ENCODE measurements at places on chromosomes 11 and 22.

GRCh38 chr11:45803971-45804760 is 783 bp upstream of the SLC35C1 start:
- DNase-seq: peak; percentile 49

GRCh38 chr11:105458071-105458470 is 151.8 kb upstream of the GRIA4 start:
- DNase-seq: no peak

DNA sequence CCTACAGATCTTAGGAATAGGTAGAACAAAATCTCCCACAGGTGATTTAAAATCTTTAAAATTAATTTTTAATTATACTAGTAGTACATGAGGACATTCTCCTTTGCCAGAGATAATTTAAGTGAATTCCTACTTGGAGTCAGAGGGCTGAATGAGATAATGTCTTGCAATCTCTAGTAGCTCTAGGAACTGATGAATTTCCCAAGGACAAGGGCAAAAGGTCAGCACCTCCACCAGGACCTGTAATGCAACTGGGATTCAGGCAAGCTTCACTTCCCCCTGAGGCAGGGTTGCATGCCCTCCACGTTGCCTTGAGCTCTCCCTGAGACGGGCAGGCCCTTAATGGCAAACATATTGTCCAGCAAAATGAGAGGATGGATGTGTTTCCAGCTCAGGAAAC is 330.3 kb upstream of the PITPNB start:
- DNase-seq: no peak

DNA sequence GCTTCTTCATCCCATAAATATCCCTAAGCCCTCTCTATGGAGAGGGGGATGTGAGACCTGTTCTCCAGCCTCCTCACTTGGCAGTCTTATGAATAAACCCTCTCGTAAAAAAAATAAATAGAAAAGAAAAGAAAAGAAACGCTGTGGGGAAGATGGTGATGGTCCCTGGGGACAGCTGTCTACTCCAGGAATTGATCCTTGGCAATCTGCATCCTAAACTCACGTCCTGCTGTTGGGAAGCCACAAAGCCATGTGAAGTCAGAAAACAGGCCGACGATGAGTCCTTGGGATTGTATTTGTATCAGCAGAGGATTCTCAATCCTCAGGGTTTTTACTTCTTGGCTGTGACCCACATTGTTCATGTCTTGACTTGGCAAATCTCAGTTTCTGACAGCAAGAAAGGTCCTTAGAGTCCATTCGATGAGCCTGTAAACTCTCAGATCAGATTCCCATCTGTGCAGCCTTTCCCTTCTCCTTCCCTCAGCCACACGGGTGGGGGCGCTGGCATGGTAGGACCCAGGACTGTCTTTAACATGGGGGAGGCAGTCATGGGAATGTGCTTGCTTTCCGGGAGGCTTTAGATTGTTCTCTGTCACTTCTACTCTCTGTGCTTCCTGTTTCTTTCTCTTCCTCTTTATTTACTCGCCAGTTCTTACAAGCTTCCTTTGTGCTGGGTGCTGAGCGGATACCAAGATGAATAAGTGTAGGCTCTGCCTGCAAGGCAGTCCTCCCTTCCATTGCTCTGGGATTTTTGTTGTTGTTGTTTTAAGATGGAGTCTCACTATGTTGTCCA is 24.9 kb downstream of the TCP11L1 start:
- no peak for DNase-seq

DNA sequence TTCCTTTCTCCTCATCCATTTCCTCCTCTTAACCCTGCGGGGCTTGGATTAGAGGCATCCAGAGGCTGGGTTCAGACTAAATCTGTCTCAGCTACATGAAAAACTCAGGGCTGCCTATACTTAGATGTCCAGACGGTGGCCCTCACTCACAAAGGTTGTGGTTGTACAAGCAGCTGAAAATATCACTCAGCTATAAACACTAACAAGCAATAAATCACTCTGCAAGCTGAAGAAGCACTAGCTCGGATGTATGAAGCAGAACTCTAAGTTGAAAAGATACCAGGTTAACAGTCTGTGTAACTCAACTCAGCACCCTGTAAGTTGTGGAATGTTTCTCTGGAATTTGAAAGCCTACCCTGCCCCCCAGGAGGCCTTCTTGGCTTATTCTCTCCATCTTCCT is 82.9 kb downstream of the EXT2 start:
- DNase-seq: no peak

- no peak for DNase-seq
These were observed 73.6 kb downstream of the RPL27A start for GRCh38 chr11:8756201-8756600.

DNA sequence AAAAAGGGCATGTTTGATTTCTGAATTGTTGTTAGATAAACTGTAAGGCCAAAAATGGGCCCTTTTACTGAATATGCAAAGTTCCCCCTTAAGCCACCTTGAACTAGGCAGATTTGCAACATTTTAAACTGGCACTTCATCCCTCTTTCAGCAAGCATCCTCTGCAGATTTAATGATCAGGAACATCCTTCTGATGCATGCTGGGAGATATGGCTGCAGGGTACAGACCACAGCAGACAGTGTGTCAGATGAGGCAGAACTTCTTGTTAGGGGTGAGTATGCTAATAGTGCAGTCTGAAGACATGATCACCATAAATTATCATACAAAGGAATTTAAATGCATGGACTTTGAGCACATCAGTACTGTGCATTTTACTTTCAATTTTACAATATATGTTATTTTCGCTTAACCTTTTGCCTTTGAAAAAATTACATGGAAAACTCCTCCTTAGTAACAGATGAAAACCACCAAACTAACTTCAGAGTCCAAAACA is 462.5 kb upstream of the ARHGAP42 start:
- DNase-seq: no peak

DNA sequence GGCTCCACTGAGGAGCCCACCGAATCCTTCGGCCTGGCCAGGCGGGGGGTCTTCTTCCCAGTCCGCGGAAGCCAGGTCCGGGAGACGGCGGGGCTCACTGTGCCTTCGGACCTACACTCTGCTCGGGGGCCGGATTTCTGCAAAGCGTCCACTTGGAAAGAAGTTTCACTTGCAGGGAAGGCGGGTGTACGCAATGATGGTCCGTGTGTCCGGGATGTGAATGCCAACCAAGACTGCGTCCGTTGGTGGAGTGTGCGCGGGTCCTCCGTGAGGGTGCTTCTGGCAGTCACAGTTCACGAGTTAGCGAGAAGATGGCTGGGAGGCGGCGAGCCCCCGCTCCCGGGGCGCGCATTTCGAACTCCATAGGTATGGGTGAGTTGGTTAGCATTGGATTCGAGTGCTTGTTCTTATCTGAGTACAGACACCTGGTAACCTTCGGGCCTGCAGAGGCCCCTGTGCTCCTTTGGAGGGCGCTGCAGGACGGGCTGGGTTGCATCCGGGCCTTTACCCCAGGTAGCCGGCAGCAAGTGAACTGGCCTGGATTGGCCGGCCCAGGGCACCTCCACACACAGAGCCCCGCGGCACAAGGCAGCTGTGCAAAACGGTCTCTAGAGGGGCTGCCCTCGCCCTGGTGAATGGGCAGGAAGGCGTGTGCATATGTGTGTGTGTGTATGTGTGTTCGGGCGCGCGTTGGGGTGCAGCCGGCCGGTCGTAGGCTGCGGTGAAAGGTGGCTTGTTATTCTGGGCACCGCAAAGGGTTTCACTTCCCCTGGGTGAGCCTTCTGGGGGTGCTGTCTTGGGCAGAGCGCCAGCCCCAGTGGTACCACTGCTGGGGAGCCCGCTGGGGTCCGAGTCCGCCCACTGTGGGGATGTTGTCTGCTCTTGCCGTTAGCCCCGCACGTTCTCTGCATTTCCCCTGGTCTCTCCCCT is 13.3 kb upstream of the CYP2R1 start:
- DNase-seq: peak; percentile 57

GRCh38 chr11:112972399-112973145 is 11.4 kb downstream of the NCAM1 start:
- no peak for DNase-seq

- DNase-seq: no peak
These were observed 4.2 kb downstream of the OVOL1 start for GRCh38 chr11:65790902-65791650.

- no peak for DNase-seq
These were observed 5.6 kb downstream of the RTN3 start for GRCh38 chr11:63686926-63687325.

GRCh38 chr11:14312736-14313438 is 46.1 kb downstream of the RRAS2 start:
- DNase-seq: no peak

DNA sequence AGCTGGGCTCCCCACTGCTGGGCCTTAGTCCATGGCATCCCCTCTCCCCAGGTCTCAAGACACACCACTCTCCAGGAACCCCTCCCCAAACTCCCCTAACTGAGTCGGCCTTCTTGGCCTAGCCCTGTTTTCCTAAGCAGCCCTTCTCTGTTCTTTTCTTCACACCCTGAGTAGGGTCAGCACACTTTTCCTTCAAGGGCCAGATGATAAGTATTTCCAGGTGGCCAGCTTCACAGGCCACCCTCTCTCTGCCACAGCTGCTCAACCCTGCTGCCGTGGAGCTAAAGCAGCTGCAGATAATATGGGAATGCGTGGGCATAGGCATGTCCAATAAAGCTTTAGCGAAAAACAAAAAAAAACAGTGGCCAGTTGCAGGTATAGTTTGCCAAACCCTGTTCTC is 24.1 kb downstream of the DGCR2 start:
- DNase-seq: no peak

DNA sequence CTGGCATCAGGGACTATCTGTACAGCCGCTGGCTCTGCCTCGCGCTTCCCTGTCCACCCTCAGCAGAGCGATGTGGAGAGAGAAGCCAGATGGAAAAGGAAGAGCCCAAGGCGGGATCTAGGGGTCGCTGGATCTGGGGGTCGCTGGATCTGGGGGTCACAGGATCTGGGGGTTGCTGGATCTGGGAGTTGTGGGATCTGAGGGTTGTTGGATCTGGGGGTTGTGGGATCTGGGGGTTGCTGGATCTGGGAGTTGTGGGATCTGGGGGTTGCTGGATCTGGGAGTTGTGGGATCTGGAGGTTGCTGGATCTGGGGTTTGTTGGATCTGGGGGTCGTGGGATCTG is 2.0 kb upstream of the MS4A10 start:
- DNase-seq: no peak

- no peak for DNase-seq
These were observed 27.4 kb downstream of the APOL1 start for GRCh38 chr22:36280379-36280778.

- peak; percentile 11 for DNase-seq
These were observed 471 bp downstream of the ARVCF start for GRCh38 chr22:20015971-20016733.

DNA sequence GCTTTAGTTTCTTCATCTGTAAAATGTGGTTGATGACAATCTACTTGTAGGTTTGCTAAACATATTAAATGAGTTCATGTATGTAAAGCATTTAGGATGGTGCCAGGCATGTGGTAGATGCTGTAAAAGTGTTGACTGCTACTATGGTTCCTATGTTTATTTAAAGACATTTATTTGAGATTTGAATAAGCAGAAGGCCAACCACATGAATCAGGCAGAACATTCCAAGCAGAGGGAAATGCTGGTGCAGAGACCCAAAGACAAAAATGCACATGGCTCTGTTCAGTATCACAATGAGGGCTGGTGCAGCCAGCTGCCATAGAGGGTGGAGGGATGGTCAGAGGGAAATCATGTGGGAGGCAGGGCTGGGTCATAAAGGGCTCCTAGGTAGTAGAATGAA is 156.2 kb upstream of the PDGFD start:
- DNase-seq: no peak

DNA sequence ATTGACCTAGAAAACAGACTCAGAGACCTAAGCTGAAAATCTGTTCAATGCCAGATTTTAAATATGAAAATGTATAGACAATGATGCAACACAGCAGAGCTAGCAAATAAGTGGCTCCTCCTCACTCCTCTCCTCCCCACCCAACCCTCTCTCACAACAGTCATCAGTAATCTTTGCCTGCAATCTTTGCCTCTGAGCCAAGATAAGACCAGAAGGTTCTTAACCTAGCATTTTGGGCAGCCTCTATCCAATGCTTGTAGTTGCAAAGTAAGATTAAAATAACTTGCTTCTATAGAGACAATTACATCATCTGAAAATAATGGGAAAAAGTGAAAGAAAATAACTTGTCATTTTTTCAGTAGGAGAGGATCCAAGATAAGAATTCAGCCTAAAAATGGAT is 117.3 kb downstream of the PARVA start:
- no peak for DNase-seq

GRCh38 chr11:134739136-134739535 is 327.1 kb upstream of the B3GAT1 start:
- DNase-seq: no peak

- no peak for DNase-seq
These were observed 29.3 kb downstream of the MED15 start for GRCh38 chr22:20536590-20537324.

DNA sequence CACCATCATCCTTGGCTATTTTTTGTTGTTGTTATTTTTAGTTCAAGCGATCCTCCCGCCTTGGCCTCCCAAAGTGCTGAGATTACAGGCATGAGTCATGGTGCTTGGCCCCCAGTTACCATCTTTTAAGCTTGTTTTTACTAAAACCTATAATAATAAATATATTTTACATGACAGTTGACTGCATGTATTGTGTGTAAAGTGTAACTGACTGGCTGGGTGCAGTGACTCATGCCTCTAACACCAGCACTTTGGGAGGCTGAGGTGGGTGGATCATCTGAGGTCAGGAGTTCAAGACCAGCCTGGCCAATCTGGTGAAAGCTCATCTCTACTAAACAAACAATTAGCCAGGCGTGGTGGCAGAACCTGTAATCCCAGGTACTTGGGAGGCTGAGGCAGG is 386.2 kb downstream of the TENM4 start:
- DNase-seq: no peak

DNA sequence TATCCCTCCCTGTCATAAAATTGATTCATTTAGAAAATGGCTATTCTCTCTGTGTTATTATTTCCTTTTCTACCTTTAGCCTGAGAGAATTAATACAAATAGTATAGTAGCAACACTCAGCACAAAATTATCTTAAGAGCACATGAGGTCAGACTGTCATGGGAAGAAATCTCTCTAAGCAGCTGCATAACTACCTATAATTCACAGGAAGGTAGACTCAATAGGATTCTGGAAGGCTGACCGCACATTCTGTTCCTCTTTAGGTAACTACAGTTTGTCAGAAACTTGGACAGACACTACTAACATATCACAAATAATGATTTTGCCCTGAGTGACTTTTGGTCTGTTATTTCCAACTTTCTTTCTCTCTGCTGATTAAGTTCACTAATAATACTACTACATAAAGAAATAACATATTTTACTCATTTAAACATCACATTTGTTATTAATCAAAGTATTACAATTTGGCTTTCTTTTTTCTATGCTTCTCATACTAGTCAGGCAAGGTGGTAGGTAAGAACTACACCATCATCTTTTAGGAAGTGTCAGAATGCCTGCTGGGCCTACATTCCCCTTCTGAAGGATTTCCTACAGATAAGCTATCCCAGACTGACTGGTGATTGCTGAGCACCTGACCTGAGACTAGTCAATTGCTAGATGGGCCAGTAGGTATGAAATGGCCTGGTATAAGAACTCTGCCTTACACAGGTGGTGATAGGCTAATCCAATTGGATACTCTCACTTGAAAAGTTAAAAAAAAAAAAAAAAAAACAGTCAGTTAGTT is 325.1 kb downstream of the DLG2 start:
- no peak for DNase-seq
